ENCODE measurements at places on chromosomes 1 and 21.
A peak's percentile ranks its signal among the peaks of the same experiment; 100 is the strongest.

DNA sequence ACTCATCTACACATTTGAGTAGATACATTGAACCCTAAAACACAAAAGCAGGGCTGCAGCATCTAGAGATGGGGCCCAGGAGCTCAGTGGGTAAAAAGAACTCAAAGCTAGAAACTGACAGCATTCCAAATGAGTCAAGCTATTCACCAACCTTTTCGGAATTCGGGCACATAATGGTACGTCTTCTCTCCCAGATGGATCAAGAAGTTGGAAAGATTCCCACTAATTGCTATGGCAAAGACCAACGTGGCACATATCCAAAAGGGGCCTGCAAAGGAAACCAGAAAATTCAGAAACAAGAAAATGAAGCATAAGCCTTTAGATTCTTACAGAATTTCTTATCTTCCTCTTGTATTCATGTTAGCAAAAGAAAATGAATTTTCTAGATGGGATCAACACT lies 18.4 kb downstream of the YIPF1 start:
- DNase-seq = no peak

- DNase-seq = peak; percentile 26
These were observed 3.2 kb downstream of the RAP1GAP start for GRCh38 chr1:21665711-21666575.

DNA sequence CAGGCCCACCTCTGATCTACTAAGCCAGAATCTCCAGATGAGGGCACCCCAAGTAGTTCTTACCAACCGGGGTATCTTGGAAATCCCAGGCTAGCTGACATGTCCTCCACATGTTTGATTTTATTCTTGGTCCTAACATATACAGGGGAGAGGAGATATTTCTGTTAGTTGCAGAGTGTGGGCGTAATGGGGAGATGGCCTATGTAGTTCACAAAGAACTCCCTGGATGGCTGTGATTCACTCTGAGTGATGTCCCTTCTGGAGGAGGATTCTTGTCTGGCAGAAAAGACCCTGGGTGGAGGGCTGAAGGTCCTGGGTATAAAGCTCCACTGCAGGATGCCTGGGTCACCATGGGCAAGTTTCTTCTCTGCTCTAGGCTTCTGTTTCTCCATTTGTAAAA lies 13.1 kb downstream of the MECR start:
- no peak for DNase-seq

DNA sequence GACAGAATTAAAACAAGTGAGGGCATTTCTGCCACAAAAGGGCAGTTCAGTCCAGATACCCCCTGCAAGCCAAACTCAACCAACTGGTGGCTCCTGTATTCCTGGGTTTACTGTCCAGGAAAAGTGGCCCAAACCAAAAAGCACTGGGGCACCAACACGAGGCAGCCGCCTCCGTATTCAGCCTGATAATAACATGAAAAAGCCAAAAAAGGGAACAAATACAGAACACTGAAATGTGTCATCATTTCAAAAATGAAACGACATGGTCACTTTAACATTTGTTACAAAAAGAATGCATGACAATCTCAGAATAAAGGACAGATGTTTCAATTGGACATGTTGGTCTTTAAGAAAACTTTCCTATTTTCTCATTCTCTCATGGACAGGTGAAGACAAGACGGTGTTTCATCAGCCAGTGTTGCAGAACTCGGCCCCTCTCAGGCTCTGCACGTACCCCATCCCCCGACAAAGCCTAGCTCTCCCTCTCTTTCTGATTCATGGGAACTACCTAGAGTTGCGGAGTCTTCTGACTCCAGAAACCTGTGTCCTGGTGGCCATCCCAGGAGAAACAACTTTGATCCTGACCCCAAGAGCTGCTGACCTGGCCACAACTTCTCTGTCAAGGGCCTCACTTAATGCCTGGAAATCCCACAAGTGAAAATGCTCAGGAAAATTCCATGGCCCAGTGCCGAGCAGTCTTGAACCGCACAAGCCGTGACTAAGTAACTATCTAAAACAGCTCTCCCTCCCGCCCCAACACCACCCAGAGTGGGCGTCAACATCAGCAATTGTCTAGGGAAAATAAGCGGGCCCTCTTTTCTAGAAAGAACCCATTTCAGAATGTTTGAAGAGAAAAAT lies 27.1 kb downstream of the ZBTB17 start:
- DNase-seq = peak; percentile 92

Data from epithelial cell of esophagus (primary cell).